ENCODE measurements at places on chromosomes 1 and 21. TPM values are rescaled to one million over a fixed set of nuclear protein-coding genes. Genes with fewer than 3 reads are reported as not detected.
A peak's percentile ranks its signal among the peaks of the same experiment; 100 is the strongest.

The ARPC5 gene
- 103 TPM for total RNA-seq

- peaks cover 6% of the 10 kb centered on the region for H3K36me3 ChIP-seq
- peaks cover 15% of the 10 kb centered on the region for H3K4me1 ChIP-seq
- DNase-seq: peak; percentile 88
- peak overlapping the region; percentile 77 for H3K27ac ChIP-seq
Observed at GRCh38 chr1:244049162-244050013, 1.7 kb upstream of the ZBTB18 start.

GRCh38 chr1:157403203-157403602 is 149.1 kb downstream of the FCRL5 start:
- peak overlapping the region; percentile 76 for H3K27ac ChIP-seq
- no peaks in the 10 kb centered on the region for H3K36me3 ChIP-seq
- DNase-seq: no peak

DNA sequence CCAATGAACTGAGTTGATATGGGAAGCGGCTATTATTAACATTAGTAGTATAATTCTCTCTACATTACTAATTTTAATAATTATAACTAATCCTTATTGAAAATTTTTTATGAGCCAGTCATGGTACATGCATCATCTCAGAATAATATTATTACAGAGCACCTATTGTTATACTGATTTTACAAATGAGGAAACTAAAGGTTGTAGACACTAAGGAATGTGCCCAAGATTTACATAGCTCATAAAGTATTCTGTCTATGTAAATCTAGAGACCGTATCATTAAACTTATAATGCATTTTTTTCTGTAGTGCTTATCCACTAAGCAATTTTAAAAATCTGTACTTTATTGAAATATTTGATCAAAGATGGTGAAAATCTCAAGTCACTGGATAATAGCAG is 825.9 kb downstream of the PLA2G4A start:
- no peaks in the 10 kb centered on the region for H3K4me1 ChIP-seq
- no peak overlapping the region for H3K4me3 ChIP-seq
- DNase-seq: no peak
- H3K36me3 ChIP-seq: no peaks in the 10 kb centered on the region
